ENCODE measurements at places on chromosomes 16 and 17.

- DNase-seq: no peak
These were observed 57.2 kb upstream of the ALOX12 start for GRCh38 chr17:6938637-6939036.

GRCh38 chr17:1852327-1852726, 22.5 kb downstream of the RPA1 start:
- DNase-seq: no peak

DNA sequence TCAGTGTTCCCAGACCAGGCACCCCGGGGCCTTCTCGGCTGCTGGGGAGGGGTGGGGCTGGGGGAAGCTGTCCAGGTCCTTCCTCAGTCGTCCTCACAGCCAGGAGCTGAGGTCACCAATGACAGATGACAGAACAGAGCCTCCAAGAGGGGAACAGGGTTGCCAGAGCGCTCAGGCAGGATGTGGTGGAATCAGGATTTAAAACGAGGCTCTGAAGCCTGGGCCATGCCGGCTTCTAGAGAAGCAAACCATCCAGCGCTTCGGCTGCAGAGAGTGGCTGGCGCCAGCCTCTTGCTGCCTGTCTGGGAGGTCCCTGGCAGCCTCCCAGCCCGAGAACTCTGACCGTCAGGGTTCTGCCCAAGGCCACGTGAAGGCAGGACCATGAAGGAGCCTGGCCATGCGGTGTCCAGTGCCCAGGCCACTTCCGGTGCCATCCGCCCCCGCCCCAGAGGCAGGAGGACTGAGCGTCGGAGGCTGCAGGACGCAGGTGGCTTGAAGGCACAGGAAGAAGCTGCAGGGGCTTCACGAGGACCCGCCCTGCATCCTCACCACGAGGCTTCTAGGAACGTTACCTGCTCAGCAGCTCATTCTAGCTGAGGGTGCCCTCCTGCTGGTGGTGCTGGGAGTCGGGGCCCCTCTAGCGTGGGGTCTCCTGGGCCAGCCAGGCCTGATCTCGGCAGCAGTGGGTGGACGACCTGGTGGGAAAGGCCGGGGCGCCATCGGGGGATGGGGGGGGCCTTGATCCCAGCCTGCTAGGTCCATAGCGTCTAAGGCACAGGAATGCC, 78.5 kb downstream of the KLHDC4 start:
- DNase-seq: no peak

DNA sequence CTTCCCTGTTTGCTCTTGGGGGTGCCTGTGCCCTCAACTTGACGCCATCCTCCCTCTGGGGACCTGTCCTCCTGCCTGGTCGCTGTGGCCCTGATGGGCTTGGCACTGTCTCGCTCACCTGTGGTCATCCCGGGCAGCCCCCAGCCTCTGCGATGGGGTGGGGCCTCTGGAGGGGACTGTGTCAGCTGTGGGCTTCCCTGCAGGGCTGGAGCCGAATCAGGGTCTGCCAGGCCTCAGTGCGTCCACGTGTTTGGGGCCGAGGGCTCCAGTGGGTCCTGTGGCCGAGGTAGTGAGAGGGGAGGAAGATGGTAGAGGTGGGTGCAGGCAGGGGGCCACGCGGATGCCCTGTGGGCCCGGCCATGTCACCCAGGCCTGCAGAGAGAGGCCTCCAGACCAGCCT, 8.0 kb downstream of the PIGQ start:
- no peak for DNase-seq

DNA sequence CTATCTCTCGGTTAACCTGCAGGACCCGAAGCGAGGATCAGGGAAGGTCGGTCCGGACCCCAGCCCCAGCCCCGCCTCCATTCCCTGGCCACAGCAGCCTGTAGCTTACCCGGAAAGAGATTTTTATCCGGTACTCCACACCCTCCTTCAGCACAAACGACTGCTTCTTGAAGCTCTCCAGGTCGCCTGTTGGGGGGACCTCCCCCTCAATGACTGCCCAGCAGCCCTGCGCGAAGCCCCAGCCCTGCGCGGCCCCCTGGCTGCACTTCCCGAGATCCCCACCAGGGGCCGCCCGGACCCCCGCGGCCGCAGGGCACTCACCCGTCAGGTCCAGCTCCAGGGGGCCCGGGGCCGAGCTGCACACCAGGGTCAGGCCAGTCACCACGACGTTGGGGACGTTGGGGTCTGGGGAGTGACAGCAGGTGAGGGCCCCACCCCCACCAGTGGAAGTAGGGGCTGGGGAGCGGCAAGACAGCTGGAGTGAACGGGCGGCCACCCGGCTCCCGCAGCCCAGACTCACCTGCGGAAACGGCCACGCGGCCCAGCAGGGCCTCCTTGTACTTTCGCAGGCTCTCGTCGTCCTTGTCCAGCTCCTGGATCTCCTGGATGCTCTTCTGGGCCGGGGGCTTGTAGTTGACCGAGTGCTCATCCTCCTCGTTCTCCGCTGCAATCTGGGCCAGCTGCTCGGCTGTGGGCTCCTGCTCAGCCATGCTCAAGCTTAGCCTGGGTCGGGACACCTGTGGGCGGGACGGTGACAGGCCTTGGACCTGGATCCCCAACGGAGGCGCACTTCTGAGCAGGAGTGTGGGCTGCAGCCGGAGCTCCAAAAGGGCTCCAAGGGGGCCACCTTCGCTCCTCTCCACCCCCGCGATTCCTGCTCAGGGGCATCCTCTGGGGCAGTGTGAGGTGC, 1.7 kb downstream of the ARHGDIA start:
- DNase-seq: no peak

GRCh38 chr16:61042737-61043136, 993.5 kb downstream of the CDH8 start:
- DNase-seq: no peak

GRCh38 chr17:1590029-1590746, 27.6 kb upstream of the PITPNA start:
- DNase-seq: no peak

GRCh38 chr16:75116081-75116910, at the start of gene LDHD:
Gene LDHD (minus strand): TSS chr16:75116780. CDS start chr16:75116720, 60 bp downstream.
- DNase-seq: peak; percentile 63

- DNase-seq: peak; percentile 56
These were observed 201.2 kb upstream of the CACNG3 start for GRCh38 chr16:24054741-24055491.

GRCh38 chr17:39487946-39488345, 26.7 kb downstream of the CDK12 start:
- no peak for DNase-seq

- no peak for DNase-seq
These were observed 112.5 kb downstream of the WWOX start for GRCh38 chr16:78211946-78212345.

GRCh38 chr17:70137451-70138230, 31.7 kb upstream of the KCNJ2 start:
- DNase-seq: no peak

DNA sequence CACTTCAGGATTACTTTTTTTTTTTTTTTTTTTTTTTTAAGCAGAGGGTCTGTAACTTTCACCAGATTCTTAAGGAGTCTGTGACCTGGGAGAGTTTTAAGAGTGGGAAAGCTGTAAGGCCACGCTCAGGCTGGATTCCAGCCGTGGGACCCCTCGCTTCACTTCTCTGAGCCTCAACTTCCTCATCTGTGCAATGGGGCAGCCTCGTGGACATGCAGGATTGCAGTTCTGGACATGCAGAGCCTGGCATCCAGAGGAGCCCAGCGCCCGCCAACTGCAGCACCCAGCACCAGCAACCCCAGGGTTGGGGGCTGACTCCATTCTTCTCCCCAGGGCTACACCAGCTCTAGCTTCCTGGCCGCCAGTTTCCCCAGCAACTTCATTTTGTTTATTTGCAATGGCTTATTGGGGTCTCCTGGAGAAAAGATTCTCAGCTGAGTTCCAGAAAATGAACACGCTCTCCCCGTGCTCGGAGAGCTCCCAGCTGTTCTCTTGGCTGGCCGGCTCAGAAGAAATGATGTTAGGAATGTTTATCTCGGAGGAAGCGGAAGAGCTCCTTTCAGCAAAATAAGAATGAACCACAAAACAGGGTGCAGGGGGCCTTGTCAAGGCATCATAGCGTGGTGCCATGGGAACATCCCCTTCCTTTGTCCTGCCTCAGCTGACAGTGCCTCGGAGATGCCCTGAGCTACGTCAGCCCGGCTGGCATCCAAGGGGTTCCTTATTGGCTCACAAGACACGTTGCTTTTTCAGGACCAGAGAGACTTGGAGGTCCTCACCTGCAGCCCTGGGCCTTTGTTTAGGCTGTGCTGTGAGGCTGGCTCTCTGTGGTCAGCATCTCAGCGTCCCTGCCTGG, 22.9 kb upstream of the ZCCHC14 start:
- DNase-seq: no peak

Measured in H1 (cell line).